Stimulated activated CD8-positive, alpha-beta memory T cell treated with anti-CD3 and anti-CD28 coated beads, Interleukin-2, amount 100 ng/mL, for 1 hour (primary cell): ENCODE measurements at places on chromosomes 13 and 19.

GRCh38 chr13:22703601-22704209 is 477.1 kb upstream of the SGCG start:
- no peak for DNase-seq

- DNase-seq = no peak
Measured at GRCh38 chr13:31923134-31923763, 108.3 kb upstream of the FRY start.

DNA sequence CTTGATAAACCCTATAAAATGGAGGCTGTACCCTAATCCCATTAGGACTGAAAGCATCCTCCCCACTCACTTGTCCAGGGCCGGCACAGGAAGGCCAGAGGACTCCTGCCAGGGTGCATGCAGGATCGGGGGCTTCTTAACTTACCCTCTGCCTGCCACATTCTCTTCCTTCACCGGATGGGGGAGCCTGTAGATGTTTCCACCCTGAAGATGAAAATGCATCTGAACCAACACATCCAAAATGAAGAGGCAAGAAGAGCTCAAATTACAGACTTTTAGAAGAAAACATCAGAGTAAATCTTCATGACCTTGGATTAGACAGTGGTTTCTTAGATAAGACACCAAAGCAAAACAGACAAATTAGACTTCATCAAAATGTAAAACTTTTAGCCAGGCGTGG is 25.9 kb upstream of the NAPA start:
- no peak for DNase-seq

- DNase-seq = no peak
Measured at GRCh38 chr13:105231579-105231978, 1303.9 kb downstream of the EFNB2 start.

DNA sequence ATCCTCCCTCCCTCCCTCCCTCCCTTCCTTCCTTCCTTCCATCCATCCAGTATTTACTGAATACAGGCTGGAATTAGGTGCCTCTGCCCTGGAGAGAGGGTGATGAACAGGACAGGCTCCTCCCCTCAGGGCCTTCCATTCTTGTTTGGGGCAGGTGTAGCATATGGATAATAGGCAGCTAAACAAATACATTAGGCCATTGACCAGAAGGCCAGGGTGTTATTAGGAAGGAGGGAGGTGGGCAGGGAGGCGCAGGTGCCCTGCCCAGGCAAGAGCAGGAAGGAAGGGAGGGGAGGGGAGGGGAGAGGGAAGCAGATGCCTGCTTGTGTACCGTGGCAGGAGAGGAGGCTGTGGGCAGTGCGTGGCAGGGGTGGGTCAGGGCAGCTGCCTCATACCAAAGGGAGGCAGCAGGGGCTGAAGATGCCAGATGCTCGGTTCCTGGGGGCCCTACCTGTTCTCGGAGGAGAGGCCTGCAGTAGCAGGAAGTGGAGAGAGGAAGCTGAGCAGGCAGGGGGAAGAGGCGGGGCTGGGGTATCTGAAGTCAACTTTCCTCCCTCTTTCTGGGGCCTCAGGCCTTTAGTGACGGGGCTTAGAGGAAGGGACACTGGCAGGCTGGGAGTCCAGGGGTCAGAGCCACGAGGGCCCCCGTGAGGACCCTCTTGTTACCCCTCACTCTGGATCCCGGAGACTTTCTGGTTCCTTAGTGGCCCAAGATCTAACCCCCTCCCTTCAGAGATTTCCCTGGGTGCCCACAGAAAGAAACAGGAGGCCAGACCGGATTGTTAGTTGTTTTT is at the start of gene RINL:
RINL (minus strand) TSS at position 495 of the 794 bp plus-strand sequence. CDS start 1,533 bp downstream, outside the sequence.
- DNase-seq = peak; percentile 46

DNA sequence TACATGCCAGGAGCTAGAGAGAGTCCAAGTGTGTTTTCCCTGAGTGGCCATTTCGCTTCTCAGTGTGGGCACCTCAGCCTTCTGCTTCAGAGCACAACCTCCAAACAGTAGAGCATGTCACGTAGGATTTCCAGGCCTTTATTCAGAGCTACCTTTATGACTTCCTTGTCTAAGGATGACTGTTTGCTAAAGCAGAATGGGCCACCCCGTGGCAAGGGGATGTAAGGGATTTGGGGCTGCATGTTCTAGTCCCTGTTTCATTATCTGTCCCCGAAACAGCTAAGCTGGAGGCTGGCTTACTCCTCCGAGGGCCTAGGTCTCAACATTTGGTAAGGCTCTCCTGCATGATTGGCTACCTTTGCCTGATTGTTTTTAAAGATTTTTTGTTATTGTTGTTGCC is 6.0 kb downstream of the RNASEH2B start:
- DNase-seq = no peak

DNA sequence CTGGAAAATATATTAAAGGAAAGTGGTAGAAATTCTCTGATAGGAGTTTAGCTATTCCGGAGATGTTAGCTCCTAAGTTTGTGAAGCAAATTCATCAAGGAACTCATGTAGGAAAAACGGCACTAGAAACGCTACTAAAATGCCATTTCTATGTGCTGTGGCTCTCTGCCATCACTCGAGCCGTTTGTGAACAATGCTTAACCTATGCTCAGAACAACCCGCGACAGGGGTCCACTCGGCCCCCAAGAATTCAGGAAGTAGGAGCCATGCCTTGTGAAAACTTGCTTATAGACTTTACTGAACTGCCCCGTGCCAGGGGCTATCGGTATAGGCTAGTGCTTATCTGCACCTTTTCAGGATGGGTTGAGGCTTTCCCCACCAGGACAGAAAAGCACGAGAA is 14.2 kb upstream of the SLC15A1 start:
- no peak for DNase-seq

- DNase-seq = peak; percentile 40
Measured at GRCh38 chr13:48492470-48493065, 40.3 kb downstream of the RCBTB2 start.

DNA sequence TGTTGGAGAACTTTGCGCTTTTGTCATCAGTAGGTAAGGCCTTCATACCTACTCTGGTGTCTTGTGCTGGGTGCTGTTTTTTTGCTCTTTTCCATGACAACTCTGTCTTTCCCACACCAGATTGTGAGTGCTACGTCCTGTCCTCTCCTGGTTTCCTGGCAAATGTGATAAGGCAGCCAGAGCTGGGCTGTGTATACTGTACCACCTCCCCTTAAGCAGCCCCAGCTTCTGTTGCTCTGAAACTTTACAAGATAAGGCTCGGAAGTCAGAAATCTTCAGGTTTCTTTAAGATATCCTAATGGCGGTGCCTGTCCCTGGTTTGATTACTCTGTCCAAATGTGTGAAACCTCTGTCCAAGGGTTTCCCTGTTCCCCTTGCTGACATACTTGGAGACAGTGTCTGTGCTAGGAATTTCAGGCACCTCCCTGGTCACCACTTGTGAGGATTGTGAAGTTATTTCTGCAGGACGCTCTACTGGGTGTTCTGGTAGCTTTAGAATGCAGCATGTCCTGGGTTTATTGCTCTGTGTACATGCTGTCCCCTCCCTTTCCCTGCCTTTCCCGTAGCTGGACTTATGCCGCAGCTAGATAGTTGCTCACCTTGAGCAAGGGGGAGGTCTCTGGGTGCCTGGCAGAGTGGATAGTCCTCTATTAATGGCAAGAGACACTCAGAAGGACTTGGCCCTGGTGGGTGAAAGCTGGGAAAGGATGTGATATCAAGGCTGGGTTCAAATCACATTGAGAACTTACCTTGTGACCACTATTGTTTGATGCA is 7.0 kb downstream of the ZNF749 start:
- DNase-seq = no peak

DNA sequence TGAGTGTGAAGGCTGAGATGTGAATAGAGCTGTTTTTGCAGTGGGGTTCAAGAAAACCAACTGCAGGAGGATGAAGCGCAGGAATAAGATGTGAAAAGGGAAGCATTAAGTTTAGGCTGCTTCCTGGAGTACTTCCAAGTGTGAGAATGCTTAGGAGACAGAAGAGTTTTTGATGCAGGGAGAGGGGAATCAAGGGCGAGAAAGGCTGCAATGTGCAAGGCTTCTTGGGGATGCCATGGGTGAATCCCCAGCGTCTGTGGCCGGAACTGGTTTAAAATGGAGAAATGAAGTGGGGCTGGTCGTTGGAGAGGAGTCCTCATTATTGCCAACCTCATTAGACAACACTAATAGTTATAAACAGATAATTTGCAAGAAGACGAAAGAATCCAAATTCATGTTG is 764.9 kb downstream of the LIG4 start:
- no peak for DNase-seq

- no peak for DNase-seq
Measured at GRCh38 chr19:20664901-20665781, 3.8 kb upstream of the ZNF626 start.

DNA sequence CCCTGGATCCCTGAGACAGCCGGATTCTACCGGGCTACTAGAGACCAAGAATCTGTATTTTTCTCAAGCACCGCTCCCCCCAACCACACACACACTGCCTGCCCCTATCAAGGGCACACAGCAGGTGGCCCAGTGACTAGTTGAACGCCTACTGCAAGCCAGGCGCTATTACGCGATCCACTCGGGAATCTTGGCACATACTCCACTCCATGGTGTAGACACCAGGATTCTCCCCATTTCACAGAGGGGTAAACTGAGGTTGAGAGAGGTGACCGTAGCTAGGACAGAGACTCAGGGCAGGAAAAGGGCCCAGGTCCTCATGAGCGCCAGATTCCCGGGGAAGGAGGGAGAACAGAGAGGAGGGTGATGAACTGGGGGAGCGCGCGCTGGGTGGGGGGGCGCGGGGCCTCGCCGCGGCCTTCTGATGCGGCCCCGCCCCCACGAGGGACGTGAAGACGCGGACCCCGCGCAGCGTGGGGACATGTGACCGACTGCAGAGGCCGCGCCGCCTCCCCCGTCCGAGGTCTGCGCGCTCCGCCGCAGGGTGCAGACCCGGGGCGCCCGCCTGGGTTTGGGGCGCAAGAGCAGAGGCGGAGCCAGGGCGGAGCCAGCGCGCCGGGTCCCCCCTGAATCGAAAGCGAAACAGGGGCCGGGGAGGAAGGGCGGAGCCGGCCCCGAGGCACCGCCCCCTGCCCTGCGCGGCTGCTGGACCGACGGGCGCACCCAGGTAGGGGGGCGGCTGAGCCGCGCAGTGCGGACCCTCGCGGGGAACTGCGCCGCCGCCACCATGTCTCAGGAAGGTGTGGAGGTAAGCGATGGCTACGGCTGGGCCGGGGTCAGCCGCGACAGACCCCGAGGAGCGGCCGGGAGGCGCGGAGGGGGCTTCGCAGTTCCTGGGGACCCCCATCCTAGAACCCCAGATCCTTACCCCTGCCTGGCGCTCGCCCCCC is at the start of gene SHFL:
SHFL (plus strand) TSS at position 677 of the 950 bp plus-strand sequence; CDS start at position 788, 111 bp downstream.
- DNase-seq = peak; percentile 64

- no peak for DNase-seq
Measured at GRCh38 chr13:108643646-108644353, 14.4 kb downstream of the MYO16 start.

DNA sequence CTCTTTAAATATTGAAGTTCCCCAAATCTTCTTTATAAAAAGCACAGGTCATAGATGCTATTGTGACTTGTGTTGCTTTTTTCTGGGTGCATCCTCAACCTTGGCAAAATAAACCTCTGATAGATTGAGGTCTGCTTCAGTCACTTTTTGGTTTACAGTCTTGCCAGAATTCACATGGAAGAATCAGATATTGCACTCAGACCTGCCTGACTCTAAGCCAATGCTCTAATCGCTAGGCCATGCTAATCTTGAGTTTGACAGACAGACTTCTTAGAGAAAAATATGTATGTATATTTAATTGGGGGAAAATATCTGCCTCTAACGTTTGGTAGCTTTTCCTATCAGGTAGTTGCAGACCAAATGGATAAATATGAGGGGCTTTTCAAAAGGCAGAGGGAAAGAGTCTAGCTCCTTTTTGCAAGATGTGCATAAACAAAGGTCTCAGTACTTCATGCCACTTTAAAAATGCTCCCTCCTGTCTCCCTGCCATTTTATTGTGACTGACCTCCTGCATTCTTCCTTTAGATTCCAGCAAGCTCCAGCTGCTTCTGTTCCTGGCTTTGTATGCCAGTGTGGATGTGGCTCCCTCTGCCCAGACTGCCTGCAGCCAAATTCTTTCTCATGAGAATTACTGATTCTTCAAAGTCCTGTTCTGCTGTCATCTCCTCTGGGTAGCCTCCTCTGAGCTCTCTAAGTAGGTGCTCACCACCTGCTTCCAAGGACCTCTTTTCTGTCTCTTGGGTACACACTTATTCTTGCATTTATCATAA is 42.4 kb upstream of the RFC3 start:
- no peak for DNase-seq
